Activated CD4-positive, alpha-beta T cell treated with anti-CD3 and anti-CD28 coated beads, Interleukin-2, amount 50 U/mL, for 4 hours (primary cell): ENCODE measurements at places on chromosomes 11 and 22.

DNA sequence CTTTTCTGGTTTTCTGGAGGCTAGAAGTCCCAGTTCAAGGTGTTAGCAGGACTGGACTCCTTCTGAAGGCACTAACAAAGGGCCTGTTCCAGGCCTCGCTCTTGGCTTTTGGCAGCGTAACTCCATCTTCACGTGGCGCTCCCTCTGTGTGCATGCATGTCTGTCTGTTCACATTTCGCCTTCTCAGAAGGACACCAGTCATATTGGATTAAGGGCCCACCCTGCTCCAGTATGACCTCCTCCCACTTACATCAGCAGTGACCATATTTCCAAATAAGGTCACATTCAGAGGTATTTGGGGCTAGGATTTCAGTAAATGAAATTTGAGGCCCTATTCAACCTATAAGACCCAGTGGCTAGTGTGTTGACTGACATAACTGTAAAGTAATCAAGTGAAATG lies 20.0 kb downstream of the APLP2 start:
- no peak for DNase-seq

DNA sequence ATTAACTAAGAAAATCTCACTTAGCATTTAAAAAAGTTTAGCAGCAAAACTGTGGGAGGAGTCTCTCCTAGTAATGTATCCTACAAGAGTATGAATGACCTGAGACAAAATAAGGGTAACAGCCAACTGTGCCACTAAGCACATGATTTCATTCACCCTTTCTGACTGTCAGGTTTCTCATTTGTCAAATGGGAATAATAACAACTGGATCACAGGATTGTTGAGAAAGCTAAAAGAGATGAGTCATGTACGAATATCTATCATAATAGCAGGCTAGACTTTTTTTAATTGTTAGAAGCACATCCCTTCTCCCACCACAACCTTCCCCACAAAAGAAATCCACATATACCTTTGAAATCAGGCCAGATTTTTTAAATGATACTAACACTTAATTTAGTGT lies 39.5 kb downstream of the MTMR2 start:
- no peak for DNase-seq

GRCh38 chr11:99327527-99327926 lies 306.8 kb downstream of the CNTN5 start:
- no peak for DNase-seq

GRCh38 chr22:24543679-24544243 lies 11.2 kb downstream of the GUCD1 start:
- no peak for DNase-seq

DNA sequence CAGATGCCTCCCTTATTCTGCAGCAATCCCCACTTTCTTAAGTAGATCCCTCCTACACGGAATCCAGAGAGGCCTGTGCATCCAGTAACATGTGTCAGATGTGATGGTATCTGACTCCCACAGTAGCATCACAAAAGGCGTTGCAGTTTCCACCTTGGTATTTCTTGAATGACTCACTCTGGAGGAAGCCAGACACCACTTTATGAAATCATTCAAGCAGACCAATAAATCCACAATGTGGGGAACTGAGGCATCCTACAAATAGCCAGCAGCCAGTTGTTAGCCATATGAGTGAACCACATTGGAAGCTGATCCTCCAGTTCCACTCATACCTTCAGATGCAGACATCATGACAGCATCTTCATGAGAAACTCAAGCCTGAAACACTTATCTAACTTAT lies 798.1 kb downstream of the OPCML start:
- DNase-seq = no peak

DNA sequence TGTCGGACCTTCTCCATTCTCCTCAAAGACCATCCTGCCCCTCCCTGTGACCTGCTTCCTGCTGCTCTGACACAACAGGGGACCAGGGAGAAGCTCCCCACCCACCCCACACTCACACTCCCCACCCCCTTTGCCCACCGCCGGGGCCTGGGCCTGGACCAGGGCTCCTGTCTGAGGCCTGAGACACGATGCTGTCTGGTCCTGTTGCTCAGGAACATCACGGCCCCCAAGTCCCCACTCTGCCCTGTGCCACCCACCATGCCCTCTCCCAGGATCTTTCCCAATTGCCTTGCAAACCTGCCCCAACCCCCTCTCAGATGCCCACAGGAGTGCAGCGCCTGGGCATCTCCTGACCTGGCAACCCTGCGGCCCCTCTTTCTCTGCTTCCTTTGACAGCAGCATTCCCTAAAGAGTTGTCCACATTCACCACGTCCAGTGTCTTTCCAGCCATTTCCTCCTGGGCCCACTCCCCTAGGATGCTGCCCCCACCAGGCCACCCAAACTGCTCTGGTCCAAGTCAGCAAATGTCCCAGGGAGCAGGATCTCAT lies 10.8 kb downstream of the CSF2RB start:
- DNase-seq = no peak
